ENCODE measurements at places on chromosomes 2 and 18. TPM values are rescaled to one million over a fixed set of nuclear protein-coding genes. Genes with fewer than 3 reads are reported as not detected.
A peak's percentile ranks its signal among the peaks of the same experiment; 100 is the strongest.

DNA sequence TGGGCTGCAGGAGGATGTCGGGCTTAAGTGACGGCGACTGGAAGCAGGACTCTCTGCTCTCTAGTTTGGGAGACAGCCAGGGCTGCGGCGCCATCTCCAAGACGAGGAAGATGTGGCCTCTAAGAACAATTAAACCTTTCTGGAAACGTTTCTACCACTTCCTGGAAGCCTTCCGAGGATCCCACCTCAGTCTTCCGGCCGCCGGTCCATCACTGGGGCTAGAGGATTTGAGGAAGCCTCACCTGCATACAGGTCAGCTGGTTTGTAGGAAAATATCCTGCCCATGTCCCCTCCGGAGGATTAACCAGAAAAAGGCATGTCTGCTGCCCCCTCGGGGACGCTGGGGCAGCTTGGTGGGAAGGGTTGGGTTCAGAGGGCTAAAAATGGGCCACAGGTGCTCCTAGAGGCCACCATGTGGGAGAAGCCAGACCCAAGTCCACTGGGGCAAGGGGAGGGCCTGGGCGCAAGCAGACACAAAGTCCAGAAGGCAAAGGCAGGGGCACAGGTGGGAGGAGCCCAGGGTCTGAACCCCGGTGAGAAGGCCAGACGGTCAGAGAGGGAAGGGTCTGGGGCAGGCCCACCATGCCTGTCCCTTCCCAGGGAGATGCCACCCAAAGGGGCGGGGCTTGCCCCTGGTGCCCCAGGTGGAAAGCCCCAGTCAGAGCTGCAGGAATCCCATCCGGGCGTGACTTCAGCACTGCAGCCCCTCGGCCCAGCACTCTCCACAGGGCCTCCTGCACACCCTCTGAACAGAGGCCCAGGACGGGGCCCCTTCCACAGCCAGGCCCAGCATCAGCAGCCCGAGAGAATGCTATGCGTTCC, 82.2 kb upstream of the ID2 start:
- no peak for DNase-seq

Gene ATP6V1B1
- not detected for total RNA-seq

Gene HSPE1
- 52.2 TPM for total RNA-seq

- no peak for DNase-seq
These were observed 45.3 kb downstream of the CD28 start for GRCh38 chr2:203751685-203752271.

- no peak for DNase-seq
These were observed 98.7 kb downstream of the TCF4 start for GRCh38 chr18:55489034-55489986.

DNA sequence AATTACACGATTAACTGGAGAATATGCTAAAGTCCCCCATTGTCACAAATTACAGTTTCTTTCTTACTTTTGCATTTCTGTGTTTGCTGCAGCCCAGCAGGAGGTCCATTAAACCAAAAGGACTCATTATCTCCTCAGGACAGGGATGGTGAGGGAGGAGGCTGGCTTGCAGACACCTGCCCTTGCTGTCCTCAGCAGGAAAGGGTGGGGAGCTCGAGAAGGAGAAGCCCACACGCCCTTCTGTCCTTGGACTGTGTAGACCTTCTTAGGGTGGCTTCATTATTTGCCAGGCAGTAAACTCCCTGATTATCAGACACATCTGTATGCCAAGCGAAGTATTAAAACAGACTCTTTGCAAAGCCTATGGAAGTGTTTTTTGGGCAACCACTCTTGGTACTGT, 196.0 kb downstream of the LDLRAD4 start:
- no peak for DNase-seq

GRCh38 chr2:198073253-198073652, 268.9 kb downstream of the PLCL1 start:
- DNase-seq = no peak

DNA sequence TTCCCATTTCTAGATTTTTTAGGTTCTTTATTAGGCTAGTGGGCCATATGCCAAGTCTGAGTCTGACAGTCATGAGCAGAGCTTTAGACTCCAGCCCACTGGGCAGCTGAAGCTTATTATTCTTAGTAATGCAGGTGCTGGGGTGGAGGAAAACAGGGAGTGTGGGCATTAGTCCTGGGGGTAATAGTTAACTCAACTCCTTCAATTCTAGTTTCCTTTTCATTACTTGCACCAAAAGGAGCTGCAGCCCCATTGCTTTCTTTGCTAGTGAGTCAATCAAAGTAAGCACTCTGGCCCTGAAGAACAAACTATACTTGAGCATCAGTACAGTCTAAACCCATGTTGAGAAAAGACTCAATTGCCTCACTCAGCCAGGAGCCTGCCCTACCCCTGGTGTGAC, 35.5 kb downstream of the ICOS start:
- DNase-seq = no peak

Gene RAD51AP2
- total RNA-seq = not detected

DNA sequence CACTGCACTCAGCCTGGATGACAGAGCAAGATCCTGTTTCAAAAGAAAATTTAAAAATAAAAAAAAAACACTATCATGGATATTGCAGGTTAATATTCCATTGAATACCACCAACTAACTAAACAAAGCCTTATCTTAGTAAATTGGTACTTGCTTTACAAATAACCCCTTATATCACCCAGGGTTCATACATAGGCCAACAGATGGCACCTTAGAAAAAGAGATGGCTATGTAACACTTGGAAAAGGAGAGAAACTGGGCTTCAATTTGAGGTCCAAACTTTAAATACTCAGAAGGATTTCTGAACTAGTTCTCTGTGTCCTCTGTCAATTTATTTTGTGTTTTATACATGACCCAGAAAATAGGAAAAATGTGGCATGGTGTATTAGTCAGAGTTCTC, 249.6 kb upstream of the LRP1B start:
- DNase-seq = no peak

Gene B3GNT7
- total RNA-seq = 5.6 TPM

DNA sequence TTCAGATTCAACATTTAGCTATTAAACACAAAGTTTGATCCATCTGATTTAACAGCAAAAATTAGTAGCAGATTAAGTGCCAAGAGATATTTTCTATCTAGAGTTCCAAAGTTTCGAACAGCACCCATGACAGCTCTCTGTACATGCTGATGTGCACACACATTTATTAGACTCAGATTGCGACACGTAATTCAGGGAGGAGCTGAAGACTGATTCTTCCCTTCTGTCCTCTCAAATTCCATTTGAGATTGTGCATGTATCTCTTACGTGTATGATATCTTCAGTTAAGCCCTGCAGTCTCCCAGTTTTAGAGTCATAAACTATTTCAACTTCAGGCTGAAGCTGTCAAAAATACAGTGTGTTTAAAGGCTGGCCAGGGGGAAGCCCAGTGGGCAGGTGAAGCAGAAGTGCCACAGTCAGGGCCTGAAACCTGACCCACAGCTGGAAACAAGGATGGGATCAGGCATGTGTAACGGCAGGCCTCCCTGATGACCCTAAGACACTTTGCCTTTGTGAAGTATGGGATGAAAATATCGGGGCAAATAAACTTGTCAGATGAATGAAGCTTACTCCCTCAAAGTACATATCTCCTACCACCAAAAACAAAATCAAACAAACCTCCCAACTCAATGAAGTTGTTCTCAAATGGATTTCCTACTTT, 30.6 kb downstream of the CYB5A start:
- no peak for DNase-seq

DNA sequence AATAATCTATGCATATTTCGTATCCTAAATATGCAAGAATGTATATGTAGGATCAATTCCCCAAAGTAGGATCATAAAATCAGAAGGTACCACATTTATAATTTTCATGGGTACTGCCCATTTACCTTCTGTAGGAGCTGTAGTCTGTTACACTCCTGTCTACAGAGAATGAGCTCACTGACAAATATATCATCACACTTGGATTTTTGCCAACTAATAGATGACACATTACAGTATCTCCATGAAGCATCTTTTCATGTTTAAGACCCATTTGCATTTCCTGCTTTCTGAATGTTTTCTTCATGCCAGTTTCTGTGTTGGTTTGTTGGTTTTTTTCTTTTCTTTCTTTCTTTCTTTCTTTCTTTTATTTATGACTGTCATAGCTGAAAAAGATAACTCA, 70.9 kb upstream of the EML6 start:
- DNase-seq = no peak

GRCh38 chr18:27717816-27718215, 459.1 kb downstream of the CDH2 start:
- DNase-seq = no peak

GRCh38 chr18:9469685-9470084, 5.6 kb upstream of the RALBP1 start:
- no peak for DNase-seq

Gene GPBAR1
- 12.9 TPM for total RNA-seq

DNA sequence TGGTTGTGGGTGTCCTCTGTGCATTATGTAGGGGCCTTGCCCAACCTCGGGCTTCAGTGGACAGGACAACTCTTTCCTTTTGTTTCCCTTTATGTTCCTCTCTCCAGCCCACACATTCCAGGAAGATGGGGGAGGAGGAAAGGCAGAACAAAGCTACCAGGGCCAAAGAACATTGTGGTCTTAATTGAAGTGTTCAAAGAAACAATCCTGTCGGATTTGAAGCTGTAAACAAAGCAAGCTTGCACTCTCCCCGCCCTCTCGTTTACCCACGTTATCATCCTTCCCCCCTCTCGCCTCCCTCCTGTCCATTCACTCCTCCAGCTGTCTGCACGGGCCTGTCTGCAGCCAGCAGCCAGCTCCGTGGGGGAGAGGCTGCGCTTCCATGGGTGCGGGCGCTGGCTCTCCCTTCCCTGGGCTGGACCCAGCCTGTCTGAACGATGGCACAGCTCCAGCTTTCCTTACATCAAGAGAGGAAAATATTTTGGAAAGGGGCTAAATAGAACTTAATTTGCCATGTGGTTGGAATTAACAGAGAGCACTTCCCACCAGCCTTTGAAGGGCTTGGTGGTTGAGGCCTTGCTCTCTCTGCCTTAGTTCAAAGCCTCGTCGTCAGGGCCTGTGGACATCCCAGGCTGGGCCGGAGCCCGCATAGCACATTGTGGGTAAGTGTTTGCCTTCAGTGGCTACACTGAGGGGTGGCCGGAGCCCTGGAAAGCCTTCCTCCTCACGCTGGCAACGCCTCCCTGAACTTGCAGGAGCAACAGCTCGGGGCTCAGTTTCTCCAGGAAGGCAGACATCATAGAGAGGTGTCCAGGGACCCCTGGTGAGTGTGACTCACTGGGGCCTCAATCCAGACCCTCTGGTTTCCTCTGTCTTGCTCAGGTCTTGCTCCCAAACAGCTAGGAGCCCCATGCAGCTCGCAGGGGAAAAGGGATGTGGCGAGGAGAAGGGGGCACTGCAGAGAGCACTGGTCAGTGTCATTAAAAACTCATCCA, 60.6 kb upstream of the HS6ST1 start:
- DNase-seq = no peak

Gene CXXC1
- total RNA-seq = 197 TPM

Gene SERPINB4
- total RNA-seq = not detected

Gene ADD2
- 7.3 TPM for total RNA-seq

DNA sequence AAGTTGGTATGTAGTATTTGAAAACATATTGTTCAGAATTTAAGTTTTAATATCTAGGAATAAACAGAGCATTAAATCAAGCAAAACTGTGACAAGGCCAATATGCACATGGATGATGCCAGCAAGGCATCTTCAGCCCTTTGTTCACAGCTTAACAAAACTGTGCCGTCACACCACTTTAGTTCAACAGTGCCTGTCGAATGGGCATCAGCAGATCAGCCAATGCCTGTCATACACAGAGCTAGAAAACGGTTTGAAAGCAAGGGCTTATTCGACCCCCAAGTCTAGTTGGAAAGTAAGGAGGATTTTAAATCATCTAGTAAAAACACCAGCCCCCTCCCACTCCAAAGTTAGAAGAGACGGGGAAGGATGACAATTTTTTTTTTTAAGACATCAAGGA, 16.7 kb downstream of the ZEB2 start:
- no peak for DNase-seq

Gene ITGA4
- 159 TPM for total RNA-seq

Gene TGFA
- 2.7 TPM for total RNA-seq

DNA sequence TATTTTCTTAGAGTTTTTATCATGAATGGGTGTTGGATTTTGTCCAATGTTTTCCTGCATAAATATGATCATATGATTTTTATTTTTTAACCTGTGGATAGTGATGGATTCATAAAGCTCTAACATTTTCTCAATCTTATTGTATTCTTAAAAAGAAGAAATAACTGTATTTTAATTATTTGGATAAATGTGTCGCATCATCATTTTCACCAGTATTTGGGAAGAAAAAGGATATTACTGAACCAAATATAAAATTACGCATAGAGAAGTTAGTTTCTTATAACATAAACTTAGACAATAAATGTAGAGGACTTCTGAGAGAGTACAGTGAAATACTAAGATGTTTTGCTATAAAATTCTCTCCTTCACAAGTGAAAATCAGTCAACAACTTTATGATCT, 126.0 kb upstream of the CHST9 start:
- DNase-seq = no peak

DNA sequence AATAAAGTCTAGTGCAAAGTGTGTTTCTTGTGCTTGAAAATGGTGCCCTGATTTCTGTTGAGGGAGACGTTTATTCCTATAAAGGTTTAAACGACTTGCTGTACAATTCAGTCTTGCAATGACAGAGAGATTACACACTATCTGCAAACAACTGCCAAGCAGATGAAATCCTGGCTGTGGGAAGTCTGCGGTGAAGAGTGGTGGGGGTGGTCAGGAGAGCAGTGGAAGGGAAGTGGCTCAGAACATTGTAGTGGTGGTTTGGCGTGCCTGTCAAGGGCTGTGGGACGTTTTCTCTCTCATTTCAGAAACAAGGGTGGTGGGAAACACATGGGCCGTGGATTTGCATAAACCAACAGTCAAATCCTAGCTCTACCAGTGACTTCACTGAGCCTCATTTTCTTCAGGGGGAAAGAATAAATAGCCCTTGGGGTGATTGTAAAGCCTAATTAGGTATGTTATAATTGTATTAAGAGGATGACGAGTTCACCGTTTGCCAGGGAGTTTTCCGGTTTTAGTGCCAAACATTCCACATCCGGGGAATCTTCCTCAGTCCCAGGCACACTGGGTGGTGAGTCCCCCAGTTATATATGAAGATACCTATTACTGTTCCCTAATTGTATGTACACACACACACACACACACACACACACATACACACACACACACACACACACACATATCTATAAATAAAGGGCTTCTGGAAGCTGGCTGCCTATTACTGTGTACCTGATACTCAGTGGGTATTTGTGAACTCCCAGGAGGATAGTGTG, 115.0 kb downstream of the SPTBN1 start:
- peak; percentile 61 for DNase-seq
